Esophagus squamous epithelium (tissue), 5 donors: ENCODE measurements at places on chromosomes 16 and 17.

DNA sequence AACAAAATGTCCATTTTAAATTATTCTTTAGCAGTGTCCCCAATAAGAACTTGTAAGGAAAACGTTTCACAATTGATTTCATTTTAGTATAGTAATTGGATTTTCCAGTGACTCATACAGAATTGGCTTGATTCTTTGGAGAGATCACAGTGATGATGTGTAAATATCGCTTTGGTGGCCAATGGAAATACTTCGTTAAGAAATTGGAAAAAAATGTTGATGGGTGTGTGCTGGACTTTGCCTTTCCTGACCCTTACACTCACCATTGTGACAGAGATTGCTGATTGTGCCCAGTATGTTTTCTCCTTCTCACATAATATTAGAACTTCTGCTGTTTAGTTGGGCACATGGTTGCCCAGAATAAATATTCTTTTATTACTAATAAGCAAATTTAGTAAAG is 7.4 kb upstream of the EFCAB13 start:
- DNase-seq = no peak

DNA sequence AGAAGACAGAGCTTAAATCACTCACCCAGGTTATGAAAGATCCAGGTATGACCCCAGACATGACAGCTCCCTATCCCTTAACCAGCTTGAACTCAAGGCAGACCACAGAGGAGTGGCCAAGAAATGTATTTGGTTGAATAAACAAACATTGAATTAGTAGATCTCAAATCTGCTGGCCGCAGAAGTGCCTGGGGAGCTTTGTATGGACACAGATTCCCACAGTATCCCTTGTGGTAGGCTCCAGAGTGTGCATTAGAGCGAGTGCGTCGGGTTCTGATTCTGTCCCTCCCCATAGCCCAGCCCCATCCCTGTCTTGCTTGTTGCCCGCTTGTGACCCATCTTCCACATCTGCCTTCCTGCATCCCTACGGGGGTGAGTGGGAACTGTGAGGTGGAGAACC is 118.8 kb upstream of the FOXF1 start:
- no peak for DNase-seq

GRCh38 chr17:77116371-77116860 is 24.4 kb upstream of the SEC14L1 start:
- DNase-seq = no peak

- DNase-seq = no peak
Observed at GRCh38 chr17:69228576-69228975, at the start of gene ABCA10. TSS of gene ABCA10 (minus strand) at chr17:69228824. CDS start at chr17:69225358, 3,466 bp downstream.

DNA sequence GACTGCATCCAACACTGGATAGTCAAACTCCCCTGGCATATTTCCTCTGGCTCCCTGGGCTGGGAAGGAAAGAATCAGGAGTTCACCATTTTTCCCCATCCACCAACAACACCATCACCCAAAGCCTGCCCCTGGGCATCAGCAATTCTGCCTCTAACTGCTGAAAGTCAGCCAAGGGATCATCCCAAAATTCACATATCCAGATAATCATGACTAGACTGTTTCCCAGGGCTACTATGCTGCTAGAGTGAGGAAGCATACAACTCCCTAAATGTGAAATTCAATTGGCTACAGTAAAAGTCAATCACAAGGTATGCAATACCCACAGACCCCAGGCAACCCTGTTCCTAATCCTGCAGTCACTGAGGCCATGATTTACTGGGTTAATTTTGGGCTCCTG is 230.6 kb downstream of the C16orf95 start:
- DNase-seq = no peak

DNA sequence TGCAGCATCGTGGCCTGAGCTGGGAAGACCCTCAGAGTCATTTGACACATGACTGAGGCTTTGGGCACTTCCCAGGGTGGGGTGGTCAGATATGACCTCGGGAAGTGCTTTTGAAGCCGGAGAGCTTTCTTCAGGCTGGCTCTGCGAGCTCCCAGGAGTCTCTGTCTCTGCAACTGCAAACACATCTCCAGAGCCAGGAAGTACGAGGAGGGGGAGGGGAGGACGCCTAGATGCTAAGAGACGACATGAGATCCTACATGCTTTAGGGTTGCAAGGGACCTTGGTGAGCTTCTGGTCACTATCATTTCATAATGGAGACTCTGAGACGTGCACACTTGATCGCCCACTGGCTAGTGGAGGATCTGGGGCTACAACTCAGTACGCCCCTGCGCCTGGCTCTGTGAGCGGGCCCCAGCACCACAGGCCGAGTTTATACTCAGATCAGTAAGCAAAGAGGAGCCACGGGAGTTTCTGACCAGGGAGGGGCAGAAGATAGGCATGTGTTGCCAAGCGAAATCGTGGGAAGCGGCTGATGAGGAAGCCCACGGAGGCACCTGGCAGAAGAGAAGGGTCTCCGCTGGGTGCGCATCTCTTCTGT is 527 bp upstream of the MGAT5B start:
- DNase-seq = no peak

DNA sequence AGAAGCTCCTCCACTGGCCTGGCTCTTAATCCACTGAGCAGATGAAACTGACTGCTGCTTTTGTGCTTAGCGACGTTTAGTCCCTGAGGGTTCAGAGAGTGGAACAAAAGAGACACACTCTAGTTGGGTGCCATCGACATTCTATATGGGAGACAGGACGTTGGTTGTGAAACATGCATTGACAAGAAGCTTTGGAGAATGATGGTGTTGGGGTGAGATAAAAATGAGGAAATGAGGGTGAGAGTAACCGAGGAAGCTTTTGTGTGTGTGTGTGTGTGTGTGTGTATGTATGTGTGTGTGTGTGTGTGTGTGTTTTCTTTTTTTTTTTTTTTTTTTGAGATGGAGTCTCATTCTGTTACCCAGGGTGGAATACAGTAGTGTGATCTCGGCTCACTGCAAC is 89.5 kb downstream of the ABCC1 start:
- DNase-seq = no peak

DNA sequence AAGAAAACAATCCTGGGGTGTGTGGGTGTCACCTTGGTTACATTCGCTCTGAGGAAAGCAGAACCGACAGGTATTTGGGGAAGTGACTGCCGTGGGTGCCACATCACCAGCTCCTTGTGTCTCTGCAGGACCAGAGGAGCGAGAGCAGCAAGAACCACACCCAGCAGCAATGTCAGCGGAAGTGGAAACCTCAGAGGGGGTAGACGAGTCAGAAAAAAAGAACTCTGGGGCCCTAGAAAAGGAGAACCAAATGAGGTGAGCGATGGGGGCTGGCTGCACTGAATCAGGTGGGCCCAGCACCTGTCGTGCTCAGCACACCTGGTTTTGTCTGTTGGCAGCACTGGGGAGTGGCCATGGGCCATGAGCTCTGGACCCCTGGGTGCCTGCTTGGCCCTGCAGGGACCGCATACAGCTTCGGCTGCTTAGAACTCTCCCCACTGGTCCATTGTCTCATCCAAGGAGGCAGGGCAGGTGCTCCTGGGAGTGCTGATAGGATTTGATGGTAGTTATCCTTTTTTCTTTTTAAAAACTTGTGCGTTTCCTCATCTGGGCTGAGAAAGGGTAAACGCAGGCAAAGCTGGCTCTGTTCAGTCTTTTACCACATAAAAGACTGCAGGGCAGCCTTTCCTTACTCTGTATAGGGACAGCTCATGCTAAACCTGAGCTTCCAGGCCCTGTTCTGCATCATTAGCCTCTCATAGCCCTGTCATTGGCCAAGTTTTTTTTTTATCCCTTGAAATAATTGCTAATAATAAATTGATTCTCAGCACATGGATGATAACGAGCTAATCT is 29.4 kb downstream of the HMOX2 start:
- no peak for DNase-seq

DNA sequence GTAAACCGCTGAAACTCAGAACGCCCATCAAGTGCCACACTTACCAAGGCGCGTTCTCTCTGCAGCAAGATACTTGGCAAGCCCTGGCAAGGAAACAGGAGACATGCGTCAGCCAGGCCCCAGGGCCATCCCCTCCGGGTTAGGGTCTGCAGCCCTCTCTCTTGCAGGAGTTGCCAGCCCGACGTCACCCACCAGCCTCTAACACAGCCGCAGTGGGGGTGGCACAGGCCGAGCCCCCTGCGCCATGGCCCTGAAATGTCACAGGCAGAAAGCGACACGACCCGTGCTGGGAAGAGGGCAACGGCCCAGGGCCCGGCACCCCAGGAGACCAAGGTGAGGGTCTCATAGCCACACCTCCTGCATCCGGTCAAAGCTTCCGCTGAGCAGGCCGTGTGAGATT is 21.9 kb downstream of the ELAC2 start:
- no peak for DNase-seq

DNA sequence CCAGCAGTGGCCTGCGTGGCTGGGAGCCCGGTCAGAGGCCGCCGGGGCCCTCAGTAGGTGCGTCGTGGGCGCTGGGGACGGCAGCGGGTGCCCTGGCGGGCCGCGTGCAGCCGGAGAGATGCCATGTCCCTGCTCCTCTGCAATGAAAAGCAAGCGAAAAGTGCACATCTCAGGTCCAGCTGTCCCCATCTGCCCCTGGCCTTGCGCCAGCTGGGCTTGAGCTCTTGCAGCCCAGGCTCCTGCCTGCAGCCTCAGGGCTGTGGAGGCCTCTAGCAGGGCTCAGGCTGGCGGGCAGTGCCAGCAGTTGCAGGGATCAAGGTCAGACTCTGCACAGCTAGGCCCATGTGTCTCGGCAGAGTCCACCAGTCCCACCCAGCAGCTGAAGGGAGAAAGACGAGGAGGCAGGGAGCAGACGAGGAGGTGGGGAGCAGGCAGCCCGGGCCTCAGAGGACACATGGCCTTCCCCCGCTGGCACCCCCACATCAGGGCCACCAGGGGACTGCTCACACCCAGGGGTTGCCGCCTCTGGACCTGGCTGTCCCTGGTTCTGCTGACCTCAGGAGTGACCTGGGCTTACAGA is 11.2 kb downstream of the SLC16A3 start:
- DNase-seq = no peak

DNA sequence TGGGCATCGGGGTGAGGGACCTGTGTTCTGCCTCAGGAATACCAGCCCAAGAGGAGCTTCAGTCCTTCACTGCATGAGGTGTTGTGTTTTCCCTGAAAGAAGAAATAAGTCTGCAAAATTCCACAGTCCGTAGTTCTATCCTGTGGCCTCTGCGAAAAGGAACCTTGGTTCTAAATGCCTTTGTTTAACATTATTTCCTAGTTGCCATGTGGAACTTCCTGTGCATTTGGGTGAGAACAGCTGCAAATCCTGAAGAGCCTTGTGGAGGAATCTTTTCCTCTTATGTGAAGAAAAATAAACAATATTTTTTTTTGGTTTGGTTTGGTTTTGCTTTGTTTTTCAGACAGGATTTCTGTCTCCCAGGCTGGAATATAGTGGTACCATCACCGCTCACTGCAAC is 9.8 kb downstream of the PSKH1 start:
- no peak for DNase-seq

- no peak for DNase-seq
Observed at GRCh38 chr17:71164561-71164960, 956.3 kb upstream of the SOX9 start.

GRCh38 chr17:64339516-64340490 is 50.9 kb downstream of the PECAM1 start:
- no peak for DNase-seq
